ENCODE measurements at places on chromosomes 3 and 15.

GRCh38 chr3:69716119-69716518 lies 23.1 kb upstream of the MITF start:
- DNase-seq, result no peak

DNA sequence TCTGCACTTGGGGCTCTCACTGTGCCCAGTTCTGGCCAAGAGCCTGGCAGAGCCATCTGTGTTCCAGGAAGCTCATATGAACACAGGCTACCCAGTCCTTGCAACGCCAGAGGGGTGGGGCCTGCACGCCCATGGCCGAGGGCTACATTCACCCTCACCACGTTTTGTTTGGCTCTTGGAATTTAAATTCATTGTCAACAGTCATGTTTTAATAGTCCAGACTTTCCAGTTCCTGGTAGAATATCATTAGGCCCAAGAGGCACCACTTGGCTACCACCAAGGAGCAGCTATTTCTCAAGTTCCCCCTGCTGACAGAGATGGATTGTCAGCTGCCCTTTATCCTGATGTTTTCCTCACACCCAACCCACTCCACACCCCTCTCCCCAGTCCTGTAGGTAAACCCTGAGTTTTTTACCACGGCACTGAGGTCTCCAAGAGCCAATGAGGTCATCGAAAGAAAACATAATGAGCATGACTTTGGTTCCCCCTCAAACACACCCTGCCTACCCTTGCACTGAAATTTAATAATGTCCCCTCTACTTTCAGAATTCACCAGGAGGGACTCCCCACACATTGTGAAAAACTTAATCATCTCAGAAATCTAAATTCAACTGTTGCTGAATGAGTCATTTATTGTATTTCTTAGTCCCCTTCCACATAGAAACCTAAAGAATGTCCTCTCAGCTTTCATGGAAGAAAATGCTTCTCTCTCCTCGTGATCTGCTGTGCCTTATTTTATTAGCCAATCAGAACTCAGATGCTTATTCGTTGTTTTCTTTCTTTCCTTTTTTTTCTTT lies 125.1 kb downstream of the SHQ1 start:
- no peak for DNase-seq

DNA sequence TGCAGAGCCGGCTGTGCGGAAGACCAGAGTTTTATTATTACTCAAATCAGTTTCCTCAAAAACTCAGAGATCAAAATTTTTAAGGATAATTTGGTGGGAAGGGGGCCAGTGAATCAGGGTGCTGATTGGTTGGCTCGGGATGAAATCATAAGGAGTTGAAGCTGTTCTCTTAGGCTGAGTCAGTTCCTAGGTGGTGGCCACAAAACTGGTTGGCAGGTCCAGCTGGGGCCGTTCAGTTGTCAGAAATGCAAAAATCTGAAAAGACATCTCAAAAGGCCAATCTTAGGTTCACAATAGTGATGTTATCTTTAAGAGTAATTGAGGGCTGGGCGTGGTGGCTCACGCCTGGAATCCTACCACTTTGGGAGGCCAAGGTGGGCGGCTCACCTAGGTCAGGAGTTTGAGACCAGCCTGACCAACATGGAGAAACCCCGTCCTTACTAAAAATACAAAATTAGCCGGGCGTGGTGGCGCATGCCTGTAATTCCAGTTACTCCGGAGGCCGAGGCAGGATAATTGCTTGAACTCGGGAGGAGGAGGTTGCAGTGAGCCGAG lies 2.3 kb upstream of the ZNF589 start:
- DNase-seq, result no peak

DNA sequence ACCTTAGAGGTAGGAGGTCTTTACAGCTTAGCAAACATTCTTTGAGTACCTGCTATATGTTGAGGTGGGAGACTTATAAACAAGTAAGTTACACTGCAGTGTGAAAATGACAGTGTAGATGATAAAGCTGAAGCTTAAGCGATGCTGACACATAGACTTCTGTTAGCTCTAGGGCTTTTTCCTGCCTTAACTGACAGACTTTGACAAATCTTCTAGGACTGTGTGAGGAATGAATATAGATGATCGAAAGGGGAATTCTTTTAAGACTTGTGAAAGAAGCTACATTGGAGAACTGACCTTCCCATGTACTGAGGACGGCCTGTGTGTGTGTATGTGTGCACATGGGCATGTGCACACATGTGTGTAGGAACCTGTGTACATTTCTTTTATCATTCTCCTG lies 22.7 kb downstream of the BOC start:
- DNase-seq, result no peak

DNA sequence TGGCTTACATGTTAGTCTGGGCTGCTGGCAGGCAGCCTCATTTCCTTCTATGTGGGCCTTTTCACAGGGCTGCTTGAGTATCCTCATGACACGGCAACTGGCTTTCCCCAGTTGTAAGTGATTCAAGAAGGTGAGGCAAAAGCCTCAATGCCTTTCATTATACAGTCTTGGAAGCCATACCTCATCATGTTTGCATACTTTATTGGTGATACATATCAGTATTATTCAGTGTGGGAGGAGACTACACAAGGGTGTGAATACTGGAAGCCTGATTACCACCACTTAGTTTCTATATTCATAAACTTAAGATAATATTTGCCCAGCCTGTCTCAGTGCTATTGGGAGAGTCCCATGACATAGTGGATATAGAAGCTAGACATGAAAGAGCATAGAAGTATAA lies 346.8 kb downstream of the SOX2 start:
- no peak for DNase-seq

DNA sequence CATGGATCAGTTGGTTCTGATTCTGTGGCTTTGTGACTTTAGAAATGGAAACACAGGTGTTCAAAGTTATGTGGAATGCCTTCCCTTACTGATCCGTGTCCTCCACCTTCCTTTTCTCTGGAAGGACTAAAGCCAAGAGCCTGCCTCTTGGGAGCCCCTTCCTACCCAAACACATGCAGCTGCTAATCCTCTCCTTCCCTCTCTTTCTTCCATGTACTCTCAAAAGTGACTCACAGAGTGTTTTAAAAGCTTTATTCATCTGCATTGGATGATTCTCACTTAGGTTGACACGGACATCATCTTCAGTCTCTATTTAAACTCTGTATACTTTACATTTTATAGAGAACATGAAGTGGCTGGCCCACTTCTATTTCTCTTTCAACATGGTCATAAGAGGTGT lies 856.5 kb upstream of the ARPP21 start:
- no peak for DNase-seq

DNA sequence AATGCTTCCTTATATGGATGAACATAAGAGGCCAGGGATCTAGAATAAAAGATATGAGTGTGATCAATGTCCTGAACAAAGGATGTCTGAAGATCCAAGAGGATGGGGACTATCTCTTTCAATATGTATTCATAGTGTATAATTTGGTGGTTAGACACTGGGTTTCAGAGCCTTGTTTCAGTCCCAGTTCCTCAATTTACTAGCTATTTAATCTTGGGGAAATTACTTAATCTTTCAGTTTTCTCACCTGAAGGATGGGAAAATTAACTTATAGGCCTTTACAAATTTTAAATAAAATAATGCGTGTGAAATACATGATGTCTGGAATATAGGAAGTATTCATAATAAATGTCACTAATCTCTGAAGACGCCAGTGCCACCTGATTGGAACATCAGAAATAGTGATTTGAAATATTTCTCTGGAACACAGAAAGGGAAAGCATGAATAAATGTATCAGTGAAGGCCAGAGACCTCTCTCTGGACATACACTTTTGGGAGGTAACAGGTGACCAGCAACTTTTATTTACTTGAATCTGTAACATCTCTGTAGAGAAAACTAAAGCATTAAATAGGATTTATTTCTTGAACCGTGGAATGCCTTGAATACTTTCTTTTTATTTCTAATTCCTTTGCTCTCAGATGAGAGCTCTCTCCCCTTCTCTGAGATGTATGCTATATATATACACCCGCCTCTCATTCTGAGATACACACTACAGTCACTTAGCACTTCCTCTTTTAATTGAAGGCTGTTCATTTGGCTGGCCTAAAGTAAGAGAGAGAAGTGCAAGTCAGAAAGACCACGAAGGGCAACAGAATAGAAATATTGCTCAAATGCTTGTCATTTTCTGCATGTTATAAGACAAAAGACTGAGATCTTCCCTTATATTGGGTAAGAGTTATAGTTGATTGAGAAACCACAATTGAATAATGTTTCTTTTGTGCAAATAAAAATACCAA lies 407.1 kb downstream of the LSAMP start:
- DNase-seq, result no peak

Data from NCI-H1092 (cell line).